Esophagus squamous epithelium (tissue), 5 donors: ENCODE measurements at places on chromosomes 2 and 18.

GRCh38 chr2:136130511-136130910, 12.6 kb upstream of the CXCR4 start:
- DNase-seq, result no peak

GRCh38 chr18:79384151-79384807, 11.5 kb upstream of the NFATC1 start:
- no peak for DNase-seq

- DNase-seq, result no peak
These were observed 6.5 kb upstream of the KCNG2 start for GRCh38 chr18:79790996-79791972.

- no peak for DNase-seq
These were observed 62.1 kb downstream of the NABP1 start for GRCh38 chr2:191740016-191740419.

DNA sequence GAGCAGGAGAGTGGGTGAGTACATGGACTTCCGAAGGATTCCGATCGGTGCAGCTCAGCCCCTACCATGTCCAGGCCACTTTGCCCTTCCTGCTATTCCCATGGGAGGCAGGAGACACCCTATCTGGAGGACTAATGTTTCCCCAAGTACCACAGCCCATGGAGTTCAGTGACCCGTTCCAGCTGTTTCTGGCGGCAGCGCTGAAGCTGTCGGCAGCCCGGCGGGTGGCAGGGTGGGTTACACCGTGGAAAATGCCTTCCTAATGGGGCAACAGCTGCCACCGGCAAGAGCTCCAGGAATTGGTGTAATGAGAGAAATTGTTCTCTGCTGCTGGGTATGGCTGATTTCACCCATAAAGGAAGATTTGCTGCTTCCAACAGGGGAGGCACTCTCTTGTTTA, 98.3 kb downstream of the MYCN start:
- no peak for DNase-seq

- no peak for DNase-seq
These were observed 98.2 kb upstream of the ASAP2 start for GRCh38 chr2:9108210-9108967.

DNA sequence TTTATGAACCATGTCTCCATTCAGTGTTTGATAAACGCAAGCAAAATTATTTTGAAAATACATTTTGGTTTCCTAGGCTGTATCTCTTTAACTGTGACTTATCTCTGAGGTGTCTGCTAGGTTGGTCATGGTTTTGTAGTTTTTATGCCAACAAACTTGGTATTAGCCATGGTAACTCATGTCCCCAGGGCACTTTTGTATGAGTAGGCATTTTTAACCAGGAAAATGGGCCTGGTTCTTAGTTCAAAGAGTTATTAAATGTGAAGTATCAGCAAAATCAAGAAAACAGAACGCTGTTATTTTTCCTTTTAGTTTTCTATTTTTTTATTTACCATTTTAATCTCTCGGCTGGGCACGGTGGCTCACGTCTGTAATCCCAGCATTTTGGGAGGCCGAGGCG, 179.3 kb upstream of the LHCGR start:
- DNase-seq, result no peak

- DNase-seq, result no peak
These were observed 53.9 kb downstream of the MYO7B start for GRCh38 chr2:127589358-127589757.

GRCh38 chr18:49725809-49726674, 87.3 kb downstream of the ACAA2 start:
- DNase-seq, result no peak

DNA sequence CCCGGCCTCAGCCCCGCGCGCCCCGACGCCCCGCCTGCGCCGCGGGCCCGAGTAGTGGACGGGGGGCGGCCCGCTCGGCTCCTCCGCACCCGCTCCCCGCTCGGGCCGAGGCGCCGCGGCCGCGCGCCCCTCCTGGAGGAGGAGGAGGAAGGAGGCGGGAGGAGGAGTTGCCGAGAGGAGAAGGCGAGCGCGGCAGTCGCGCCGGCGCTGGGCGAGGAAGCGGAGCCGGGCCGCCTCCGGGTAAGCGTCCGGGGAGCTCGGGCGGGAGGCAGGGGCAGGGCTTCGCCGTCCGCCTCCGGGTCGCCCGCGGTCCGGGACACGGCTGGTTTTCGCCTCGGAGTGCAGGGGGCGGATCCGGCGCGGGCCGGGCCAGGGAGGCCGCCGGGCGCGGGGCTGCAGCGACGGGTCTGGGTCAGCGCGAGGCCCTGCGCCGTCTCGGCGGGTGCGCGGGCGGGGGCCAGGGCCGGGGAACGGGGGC, at the start of gene SOCS6:
Gene SOCS6 (plus strand): TSS at position 195 of the 478 bp plus-strand sequence. CDS start 35,624 bp downstream, outside the sequence.
- peak; percentile 4 for DNase-seq
